ENCODE measurements at places on chromosomes 11 and 22. TPM values are rescaled to one million over a fixed set of nuclear protein-coding genes. Genes with fewer than 3 reads are reported as not detected.
A peak's percentile ranks its signal among the peaks of the same experiment; 100 is the strongest.

Gene HTR3A
- not detected for total RNA-seq

GRCh38 chr11:92855607-92856405 lies 113.6 kb upstream of the MTNR1B start:
- DNase-seq: no peak
- H3K4me1 ChIP-seq: no peaks in the 10 kb centered on the region
- peaks cover 2% of the 10 kb centered on the region for H3K27me3 ChIP-seq
- H3K27ac ChIP-seq: no peak overlapping the region

DNA sequence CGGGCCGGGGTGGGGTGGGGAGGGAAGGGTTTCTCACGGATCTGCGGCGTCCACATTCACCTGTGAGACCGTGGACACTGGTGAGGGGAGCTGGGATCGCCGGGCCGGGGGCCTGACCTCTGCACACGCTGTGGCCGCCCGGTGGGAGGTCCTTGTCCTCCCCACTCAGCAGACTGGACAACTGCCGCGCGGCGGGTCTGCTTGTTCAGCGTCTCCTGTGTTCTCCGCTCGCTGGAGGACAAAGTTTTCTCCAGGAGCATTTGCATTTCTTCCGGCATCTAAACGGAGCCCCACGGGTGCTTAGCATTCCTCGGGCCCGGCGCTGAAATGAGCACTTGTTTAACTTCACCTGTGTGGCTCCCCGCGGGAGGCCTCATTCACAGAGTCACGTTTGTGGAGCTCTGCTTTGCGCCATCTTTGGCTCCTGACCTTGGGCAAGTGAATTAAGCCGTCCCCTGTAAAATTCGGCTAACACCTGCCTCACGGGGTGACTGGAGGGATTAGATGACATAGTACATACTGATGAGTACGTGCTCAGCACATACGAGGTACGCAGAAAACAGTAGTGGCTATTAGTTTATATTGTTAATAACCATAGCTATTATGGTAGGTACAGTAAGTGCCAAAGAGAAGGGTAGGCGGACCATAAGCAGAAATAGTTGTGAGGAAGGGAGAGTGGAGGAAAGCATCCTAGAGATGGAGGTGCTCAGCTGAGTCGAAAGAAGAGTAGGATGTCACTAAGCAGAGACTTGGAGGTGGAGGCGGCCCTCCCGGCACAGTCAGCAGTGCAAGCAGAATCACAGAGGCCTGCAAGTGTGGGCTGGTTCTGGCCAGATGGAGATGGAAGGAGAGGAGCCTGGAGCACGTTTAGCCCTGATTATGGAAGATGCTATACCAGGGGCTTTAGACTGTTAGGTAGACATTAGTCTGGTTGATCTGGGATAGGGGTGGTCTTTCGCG lies 885 bp downstream of the TRMU start:
- peak overlapping the region; percentile 99 for H3K4me3 ChIP-seq
- peaks cover 35% of the 10 kb centered on the region for H3K4me1 ChIP-seq
- H3K36me3 ChIP-seq: peaks cover 42% of the 10 kb centered on the region

- no peak overlapping the region for H3K4me3 ChIP-seq
- no peak for DNase-seq
- H3K36me3 ChIP-seq: peaks cover 47% of the 10 kb centered on the region
- no peaks in the 10 kb centered on the region for H3K27me3 ChIP-seq
- H3K27ac ChIP-seq: peak overlapping the region; percentile 81
Measured at GRCh38 chr11:96045622-96046456, 121.9 kb upstream of the MTMR2 start.

DNA sequence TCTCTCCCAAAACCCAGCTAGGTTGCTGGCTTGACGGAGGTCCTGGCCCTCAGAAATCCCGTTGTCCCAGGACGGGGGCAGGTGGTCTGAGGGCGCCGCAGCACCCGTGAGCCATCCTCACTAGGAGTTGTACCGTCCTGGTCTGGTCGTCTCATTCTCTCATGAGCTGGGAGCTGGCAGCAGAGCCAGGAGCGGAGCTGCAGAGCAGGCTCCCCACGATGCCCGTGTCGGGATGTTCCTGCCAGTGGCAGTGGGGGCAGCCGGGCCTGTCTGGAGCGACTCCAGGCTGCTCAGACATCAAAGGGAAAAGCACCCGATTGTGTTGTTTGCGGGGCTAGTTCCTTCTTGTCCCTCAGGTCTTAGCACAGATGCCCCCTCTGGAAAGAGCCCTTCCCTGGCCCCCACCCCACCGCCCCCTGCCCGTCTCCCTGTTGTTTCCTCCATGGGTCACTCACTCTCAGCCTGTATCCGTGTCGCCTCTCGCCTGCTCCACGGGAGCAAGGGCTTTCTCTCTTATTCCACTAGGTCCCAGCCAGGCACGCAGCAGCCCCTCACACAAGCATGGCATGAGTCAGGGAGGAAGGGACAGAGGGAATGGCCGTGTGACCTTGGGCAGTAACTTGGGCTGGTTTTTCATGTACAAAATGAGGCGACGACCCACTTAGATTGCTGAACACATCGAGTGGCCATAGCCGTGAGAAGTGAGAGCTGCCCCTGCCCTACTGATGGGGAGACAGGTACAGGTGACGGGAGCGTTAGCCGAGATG lies 23.2 kb upstream of the MGAT3 start:
- H3K36me3 ChIP-seq: peaks cover 1% of the 10 kb centered on the region
- H3K4me1 ChIP-seq: peaks cover 9% of the 10 kb centered on the region
- H3K27ac ChIP-seq: no peak overlapping the region
- H3K27me3 ChIP-seq: no peaks in the 10 kb centered on the region
- no peak overlapping the region for H3K4me3 ChIP-seq

DNA sequence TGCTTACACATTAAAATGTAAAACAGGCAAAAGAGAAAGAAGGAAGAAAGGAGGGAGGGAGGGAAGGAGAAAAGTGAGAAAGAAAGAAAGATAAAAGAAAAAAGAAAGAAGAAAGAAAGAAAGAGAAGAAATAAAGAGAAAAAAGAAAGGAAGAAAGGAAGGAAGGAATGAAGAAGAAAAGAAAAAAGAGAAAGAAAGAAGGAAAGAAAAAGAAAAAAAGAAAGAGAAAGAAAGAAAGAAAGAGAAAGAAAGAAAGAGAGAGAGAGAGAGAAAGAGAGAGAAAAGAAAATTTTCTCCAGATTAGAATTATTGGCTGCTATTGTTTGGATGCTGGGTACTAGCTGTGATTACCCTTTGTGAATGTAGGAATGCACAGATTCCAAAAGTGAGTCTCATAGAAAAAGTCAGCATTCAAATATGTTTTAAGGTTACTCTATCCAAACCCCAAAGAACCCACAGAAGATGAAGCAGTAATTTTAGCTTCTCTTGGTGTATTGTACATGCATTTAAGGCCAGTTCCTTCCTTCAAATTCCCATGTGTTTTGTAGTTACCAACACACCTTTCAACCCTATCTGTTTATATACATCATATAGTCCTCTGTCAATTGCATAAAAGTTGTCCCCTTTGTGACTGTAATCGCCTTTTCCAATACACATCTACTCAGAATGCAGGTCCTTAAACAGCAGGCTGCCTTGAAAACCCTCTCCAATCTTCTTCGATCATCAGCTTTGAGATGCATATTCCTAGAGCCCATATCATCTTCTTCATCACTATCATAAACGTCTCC lies 789 bp upstream of the FAM111A start:
- H3K27ac ChIP-seq: peak overlapping the region; percentile 93
- no peak for DNase-seq
- H3K4me3 ChIP-seq: peak overlapping the region; percentile 91

DNA sequence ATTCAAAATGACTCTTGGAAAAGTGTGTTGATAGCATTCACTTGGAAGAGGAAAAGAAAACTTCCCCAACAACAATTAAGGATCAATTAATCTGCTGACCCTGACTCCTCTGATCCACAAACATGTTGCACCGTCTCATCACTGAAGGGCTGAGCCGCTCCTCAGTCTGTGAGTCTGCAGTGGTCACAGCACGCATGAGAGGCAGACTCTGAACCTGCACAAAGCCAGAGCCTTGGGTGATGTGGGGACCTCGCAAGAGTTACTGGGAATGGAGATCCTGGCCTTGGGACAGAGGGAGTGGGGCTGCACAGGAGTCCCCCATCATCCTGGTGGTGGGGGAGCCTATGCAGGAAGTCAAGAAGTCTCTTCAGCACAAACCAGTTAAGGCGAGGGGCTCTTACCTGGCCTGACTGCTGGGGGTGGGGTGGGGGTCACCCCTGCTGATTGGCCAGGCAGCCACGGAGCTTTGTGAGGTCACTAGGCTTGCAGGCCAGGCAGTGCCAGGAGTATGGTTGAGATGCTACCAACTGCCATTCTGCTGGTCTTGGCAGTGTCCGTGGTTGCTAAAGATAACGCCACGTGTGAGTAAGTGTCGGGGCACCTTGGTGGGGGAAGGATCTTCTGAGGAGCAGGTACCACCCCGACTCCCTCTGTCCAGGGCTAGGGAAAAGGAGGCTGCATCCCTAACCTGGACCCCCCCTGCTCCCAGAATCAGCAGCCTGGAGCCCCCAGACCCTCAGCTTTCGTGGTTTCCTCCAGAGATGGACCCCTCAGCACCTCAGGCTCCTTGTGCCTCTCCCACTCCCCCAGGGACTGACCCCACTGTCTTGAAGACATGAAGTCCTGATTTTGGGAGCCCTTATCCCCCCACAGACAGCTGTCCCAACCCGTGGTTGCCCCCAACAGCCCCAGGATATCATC lies at the start of gene ACR:
Gene ACR (plus strand): TSS at position 477 of the 921 bp plus-strand sequence. CDS start 32 bp downstream, at position 509.
- H3K27me3 ChIP-seq: no peaks in the 10 kb centered on the region
- H3K4me3 ChIP-seq: no peak within 1 kb of the TSS
- no peak within 1 kb of the TSS for H3K27ac ChIP-seq
- H3K36me3 ChIP-seq: no peaks in the 10 kb centered on the region
- DNase-seq: no peak
- no peaks in the 10 kb centered on the region for H3K4me1 ChIP-seq

DNA sequence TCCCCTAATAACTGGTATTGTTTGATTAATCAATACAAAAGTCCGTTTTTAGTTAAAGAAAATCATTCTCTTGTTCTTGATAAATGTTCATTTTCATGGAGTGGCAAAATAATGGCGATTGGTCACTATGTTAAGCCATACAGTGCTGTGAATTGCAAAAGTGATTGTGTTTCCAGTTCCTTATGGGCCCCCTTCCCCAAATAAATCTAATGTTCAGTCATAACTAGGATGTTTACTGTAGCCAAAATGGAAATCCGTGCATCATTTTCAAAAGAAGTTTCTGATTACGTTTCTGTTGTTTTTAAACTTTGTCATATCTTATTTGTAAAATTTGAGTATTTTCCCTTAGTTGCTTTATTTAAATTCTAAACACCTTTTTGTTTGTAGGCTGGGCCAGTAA lies 845 bp downstream of the RBM7 start:
- H3K4me1 ChIP-seq: peaks cover 57% of the 10 kb centered on the region
- H3K27ac ChIP-seq: peak overlapping the region; percentile 99
- H3K27me3 ChIP-seq: no peaks in the 10 kb centered on the region

DNA sequence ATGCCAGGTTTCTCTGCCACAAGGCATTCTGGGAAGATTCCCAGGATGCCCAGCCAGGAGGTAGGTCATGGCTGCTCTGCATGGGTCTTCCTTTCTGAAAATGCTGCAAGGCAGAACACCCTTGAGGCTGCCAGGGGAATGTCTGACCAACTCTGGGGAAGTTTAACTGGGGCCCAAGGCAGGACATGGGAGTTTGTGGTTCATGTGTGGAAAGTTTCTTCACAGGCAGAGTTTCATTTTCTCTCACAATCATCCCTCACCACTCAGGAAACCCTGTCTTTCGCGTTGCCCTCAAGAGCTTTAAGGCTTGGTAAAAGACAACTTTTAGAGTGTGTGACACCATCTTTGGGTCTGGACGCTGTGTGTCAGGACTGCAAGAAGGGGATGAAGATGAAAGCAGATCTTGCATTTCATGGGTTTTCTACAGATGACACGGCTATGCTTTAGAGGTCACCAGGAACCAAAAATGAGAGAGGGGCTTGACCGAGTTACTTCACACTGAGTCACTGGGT lies 133.5 kb downstream of the CD44 start:
- peak; percentile 65 for DNase-seq
- peak overlapping the region; percentile 81 for H3K27ac ChIP-seq
- peak overlapping the region; percentile 16 for H3K4me3 ChIP-seq
- H3K36me3 ChIP-seq: no peaks in the 10 kb centered on the region
- peaks cover 46% of the 10 kb centered on the region for H3K4me1 ChIP-seq

Gene SCGB2A2
- not detected for total RNA-seq

Gene RAG2
- total RNA-seq: not detected
